ENCODE measurements at places on chromosomes 4 and X. TPM values are rescaled to one million over a fixed set of nuclear protein-coding genes. Genes with fewer than 3 reads are reported as not detected.

DNA sequence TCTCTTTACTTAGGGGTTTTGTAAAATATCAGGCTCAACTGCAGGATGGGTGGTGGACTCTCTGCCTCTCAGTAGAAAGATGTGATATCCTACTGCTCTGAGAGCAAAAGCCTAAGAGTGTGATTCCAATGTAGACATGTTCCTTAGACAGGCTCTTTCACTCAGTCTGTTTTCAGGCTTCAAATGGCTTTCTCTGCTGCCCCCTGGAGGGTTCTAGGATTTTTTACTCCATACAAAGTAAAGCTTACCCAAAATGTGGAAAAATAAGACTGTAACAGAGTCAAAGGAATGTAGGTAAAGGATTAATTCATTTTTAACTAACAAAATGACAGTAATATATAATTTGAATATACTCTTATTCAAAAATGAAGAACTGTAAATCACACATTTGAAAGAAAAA lies 32.1 kb downstream of the ZGRF1 start:
- DNase-seq, result no peak

- no peak for DNase-seq
Measured at GRCh38 chr4:172809319-172809718, 359.3 kb upstream of the GALNT7 start.

Gene CXCL5
- not detected for total RNA-seq

DNA sequence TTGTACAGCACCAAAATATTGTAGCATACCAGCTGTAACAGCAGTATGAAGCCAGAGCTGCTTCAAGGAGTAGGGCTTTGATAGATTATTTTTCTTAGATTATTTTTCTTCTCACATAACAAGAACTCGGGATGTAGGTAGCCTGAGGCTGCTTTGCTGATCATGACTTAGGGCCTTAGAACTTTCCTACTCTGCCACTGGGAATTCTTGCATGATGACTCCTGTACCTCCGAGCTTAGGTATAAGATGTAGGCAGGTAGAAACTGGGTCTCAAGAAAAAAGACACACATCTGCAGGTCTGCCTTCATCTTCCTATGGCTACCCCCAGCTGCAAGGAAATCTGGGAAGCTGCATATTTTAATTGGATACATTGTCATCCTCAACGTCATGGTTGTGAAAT lies 115.9 kb upstream of the PNPLA4 start:
- no peak for DNase-seq

GRCh38 chrX:16666541-16666940 lies 16.6 kb downstream of the S100G start:
- DNase-seq, result no peak

DNA sequence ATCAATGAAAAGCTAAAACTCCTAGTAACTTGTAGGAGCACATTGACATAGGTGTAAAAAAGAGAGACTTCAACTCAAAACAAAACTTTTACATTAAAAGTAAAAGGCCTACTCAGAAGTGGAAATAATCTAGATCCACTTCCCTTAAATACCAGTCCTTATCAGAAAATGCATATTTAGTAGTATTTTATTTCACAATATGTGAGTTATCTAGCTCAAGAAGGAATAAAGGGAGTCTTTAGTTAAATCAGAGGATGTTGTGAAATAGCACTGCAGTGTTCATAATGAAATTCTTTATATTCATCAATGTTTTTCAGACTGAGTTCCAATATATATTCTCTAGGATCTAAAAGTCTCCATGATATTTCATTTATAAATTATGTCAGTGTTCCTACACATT lies 715.0 kb downstream of the GRID2 start:
- DNase-seq, result no peak

Gene SH3D19
- 41.7 TPM for total RNA-seq

DNA sequence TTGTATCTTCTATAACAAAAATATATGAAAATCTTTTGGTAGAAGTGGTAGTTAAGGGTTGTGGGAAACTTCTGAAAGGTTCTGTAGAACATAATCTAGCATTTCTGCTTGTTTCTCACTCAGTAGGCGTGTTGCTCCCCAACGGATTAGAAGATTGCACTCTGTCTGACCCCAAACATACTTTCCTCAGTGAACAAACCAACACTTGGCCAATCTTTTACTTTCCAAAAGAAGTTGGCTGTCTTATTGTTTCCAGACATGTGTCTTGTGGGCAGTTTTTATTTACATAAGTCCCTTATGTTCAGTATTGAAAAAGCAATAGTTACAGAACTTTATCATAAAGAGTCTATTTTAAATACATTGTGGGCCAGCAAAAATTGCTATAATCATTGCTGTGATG lies 312.8 kb upstream of the EPHA5 start:
- DNase-seq, result no peak

Measured in PC-9 (cell line).